ENCODE measurements at places on chromosomes 13 and 19.
A peak's percentile ranks its signal among the peaks of the same experiment; 100 is the strongest.

GRCh38 chr13:25847635-25848626, 203.9 kb downstream of the SHISA2 start:
- no peak for DNase-seq

DNA sequence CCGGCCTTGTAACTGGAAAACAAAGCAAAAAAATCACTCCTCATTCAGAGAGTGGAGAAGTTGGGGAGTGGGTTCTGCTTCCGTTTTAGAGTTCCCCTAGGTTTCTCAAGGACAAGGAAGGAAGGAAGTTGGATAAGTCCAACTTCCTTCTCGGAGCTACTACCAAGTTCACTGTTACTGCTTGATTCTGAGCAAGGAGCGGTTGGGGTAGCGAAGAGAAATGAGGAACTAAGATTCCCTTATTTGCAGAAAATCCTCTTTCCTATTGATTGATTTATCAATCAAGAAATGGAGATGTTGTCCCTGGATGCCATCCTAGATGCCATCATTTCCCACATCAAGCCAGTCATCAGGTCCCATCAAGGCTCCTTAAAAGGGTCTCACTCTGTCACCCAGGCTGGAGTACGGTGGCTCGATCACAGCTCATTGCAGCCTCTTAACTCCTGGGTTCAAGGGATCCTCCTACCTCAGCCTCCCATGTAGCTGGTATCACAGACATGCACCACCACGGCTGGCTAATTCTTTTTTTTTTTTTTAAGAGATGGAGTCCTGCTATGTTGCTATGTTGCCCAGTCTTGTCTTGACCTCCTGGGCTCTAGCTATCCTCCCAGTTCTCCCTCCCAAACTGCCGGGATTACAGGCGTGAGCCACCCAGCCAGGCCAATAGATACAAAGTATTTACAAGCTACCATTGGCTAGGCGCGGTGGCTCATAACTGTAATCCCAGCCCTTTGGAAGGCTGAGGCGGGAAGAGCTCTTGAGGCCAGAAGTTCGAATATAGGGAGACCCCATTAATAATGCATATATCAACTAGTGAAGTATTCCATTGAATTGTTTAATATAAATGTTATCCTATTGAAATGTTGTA, 809 bp upstream of the B9D2 start:
- no peak for DNase-seq

GRCh38 chr19:6387372-6387771, 5.6 kb downstream of the GTF2F1 start:
- DNase-seq: no peak

DNA sequence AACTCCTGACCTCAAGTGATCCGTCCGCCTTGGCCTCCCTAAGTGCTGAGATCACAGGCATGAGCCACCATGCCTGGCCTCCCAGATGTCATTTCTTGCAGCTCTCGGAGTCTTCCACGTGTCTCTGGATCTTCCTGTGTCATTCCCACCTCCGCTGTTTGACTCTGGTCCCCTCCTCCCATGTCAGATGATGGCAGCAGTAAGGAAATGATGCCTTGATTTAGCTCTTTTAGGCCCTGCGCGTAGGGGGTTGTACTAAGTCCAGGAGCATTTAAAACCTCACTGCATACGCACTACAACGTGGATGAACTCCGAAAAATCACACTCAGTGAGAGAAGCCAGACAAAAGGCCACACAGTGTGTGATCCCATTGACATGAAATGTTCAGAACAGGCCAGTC, 113.1 kb downstream of the GNG7 start:
- no peak for DNase-seq

GRCh38 chr19:16446108-16446723, 25.6 kb downstream of the EPS15L1 start:
- no peak for DNase-seq

GRCh38 chr13:75357576-75358289, 124.2 kb downstream of the TBC1D4 start:
- peak; percentile 59 for DNase-seq

- DNase-seq: no peak
Measured at GRCh38 chr13:27774651-27775050, 17.6 kb upstream of the GSX1 start.

- no peak for DNase-seq
Measured at GRCh38 chr13:39385154-39385553, 217.8 kb downstream of the LHFPL6 start.

GRCh38 chr13:95552208-95552538, 347 bp upstream of the CLDN10 start:
- no peak for DNase-seq

DNA sequence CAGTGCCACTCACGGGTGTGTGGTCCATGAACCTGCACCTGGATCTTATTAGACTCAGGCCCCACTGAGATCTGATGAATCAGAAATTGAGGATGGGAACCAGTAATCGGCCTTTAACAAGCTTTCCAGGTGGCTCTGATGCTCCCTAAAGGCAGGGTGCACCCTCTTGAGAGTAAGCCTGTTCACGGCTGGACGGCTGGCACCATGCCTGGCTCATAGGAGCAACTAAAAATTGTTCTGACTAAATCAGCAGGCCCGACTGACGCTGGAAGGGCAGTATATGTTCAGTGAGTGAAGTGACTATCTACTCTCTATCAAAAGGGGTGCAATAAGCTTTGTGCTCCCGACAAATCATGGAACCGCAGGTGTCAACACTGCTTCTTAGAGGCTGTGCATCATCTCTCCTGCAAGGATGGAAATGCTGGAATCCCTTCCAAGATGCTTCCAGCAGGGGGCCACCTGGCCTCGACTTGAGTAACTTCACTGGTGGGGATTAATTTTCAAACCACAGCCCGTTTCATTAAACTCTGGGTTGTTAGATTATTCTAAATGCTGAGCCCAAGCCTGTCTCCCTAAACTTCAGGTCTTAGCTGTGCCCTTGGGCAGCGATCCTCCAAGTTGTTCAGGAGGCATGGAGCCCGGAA, 28.4 kb downstream of the TMTC4 start:
- no peak for DNase-seq

- DNase-seq: no peak
Measured at GRCh38 chr19:501646-502045, 5.4 kb downstream of the MADCAM1 start.

- no peak for DNase-seq
Measured at GRCh38 chr19:28292822-28293500, 920.0 kb downstream of the UQCRFS1 start.

GRCh38 chr19:12596927-12597548, 13.6 kb downstream of the ZNF490 start:
- DNase-seq: no peak

All from naive thymus-derived CD8-positive, alpha-beta T cell (primary cell).